Hematopoietic multipotent progenitor cell treated with erythropoietin and hydrocortisone succinate and interleukin-3 and kit ligand, for 8 days (in vitro differentiated cells): ENCODE measurements at places on chromosomes 13 and 19.
A peak's percentile ranks its signal among the peaks of the same experiment; 100 is the strongest.

DNA sequence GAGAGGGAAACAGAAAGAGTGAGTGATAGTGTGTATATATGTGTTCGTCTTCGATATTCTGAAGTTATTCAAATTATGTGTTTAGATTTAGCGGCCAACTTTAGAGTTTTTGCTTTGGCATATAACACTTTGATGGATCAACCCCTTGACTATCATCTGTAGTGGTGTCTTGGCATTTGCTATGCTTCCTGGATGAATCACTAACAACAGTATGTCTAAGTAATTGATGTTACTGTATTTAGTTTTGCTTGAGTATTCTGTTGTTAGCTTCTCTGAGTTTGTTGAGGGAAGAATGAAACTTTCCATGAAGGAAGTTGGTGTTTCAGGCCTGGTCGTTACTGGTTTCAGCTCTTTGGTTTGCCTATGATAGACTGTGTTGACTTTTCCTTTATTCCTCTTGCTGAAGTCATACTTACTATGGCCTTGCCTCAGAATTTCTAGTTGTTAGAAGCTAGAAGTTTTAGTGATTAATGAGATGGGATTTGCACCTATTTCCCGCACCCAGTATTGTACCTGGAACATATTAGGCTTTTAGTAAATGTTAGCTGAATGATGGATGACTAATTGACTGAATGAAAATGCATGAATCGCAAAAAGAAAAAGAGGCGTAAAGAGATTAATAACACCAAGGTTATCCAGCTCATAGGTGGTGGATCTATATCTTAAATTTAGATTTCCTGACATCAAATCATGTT lies 20.7 kb downstream of the NDFIP2 start:
- no peak for DNase-seq

- DNase-seq: peak; percentile 95
These were observed 17.9 kb downstream of the DEDD2 start for GRCh38 chr19:42199440-42200115.

DNA sequence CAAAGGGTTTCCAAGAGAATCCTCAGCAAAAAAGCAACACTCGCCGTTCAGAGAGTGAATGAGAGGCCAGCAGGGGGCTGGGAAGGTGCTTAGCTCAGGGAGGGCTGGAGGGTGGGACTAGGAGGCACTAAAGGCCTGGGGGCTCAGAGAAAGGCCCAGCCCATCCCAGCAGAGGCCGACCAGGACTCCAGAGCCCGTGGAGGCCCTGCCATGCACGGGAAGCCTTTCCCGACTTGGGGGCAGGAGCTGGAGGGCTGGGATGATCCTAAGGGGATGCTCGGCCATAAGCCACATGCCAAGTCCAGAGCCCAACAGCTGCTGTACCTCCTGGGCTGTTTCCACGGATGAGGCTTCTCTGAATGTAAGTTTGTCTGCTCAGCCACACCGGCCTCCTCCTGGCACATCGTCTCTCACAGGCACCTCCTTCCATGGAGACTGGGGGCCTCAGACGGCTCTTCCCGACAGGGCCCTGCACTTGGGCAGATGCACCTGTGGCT lies 19.5 kb downstream of the RASA3 start:
- no peak for DNase-seq

GRCh38 chr13:94216476-94216875 lies 263.0 kb downstream of the DCT start:
- DNase-seq: no peak

DNA sequence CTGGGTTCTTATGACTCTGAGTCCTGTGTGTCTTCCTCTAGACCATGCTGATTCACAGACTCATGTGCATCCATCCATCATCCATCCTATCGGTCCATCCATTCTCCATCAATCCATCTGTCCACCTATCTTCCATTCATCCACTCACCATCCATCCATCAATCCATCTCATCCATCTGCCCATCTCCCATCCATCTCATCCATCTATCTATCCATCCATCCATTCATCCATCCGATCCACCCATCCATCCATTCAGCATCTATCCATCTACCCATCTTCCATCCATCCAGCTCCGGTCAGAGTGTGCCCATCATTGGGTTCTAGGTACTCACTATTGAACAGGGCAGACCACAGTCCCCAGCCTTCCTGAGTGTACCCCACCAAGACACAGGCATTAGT lies 75.6 kb downstream of the SLC7A1 start:
- DNase-seq: no peak

DNA sequence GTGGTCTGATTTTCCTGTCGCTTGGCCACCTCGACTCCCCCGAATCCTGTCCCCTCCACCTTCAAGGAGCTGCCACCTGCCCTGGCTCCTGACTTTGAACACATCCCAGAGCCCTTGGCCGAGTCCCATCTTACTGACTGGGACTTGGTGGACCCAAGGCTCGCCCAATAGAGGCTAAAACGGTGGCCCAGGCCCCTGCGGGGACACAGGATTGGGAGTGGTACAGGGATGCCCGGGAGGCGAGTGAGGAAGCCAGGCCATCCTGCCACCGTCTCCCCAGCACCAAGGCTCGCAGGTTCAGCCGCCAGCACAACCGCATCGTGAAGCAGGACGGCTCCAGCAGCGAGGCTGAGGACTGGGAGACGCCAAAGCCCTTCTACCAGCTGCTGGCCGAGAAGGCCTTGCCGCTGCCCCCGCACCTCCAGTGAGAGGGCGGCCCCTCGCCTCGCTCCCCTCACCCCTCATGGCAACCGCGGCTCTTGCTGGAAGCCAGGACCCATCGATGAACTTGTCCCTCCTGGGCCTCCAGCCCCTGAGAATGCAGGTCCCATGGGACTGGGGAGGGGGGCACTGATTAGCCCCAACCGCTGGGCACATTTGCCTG lies 5.3 kb downstream of the SIX5 start:
- DNase-seq: no peak

- DNase-seq: peak; percentile 72
These were observed at the start of gene RHPN2 for GRCh38 chr19:33064792-33065550. Gene RHPN2, minus strand, starts transcription at chr19:33064888. Its CDS starts 36 bp downstream, at chr19:33064852.

DNA sequence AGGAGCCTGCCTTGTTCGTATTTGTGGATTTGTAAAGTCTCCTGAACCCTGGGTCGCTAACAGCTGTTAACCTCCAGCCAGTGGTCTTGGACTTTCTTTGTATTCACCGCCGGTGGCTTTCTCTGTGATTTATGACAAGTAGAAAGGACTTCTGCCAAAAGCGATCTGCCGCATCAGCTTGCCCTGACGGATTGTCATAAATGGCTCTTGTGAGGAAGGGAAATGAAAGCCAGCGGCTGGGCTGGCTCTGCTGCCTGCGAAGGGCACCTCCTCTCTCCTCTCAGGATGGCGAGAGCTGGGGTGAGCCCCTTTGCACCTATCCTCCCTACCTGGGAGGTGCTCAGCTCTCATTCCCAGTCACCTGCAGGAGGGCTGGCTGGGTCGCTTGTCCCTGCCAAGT lies 25.6 kb downstream of the DHRS12 start:
- no peak for DNase-seq

- no peak for DNase-seq
These were observed 22.9 kb upstream of the SHISA2 start for GRCh38 chr13:26074706-26075105.

GRCh38 chr19:29524201-29524911 lies 1.4 kb upstream of the VSTM2B start:
- no peak for DNase-seq

DNA sequence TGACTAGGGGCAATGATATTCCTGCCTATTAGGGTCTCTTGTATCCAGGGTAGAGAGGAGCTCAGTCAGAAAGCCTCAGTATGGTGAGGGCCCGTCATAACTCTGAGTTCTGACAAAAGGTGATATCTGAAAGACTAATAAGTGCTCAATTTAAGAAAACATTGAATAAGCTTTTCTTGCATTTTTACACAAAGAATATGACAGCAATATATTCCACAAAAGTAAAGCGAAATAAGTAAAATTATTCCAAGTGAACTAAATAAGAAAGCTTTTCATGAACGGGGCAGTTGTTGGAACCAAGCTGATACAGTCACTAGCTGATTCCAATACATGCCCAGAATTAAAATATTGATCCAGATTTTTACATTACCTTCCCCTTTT lies 40.5 kb downstream of the CEACAM1 start:
- no peak for DNase-seq

- DNase-seq: no peak
These were observed 47.0 kb downstream of the SACS start for GRCh38 chr13:23386533-23386932.

GRCh38 chr19:18610556-18611326 lies 1.9 kb upstream of the TMEM59L start:
- no peak for DNase-seq

GRCh38 chr19:676007-676338 lies 219 bp upstream of the FSTL3 start:
- no peak for DNase-seq

DNA sequence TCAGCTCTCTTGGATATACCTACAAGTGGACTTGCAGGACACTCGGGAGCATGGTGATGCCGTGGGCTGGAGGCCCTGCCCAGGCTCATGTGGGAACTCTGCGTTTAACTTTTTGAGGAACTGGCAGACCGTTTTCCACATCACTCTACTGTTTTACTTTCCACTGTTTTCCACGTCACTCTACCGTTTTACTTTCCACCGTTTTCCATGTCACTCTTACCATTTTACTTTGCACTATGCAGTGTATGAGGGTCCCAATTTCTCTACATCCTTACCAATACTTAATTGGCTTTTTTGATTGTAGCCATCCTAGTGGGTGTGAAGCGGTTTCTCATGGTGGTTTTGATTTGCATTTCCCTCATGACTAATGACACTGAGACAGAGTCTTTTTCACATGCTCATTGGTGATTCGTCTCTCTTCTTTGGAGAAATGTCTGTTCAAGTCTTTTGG lies 40.5 kb downstream of the GATAD2A start:
- DNase-seq: no peak

GRCh38 chr13:25466880-25467279 lies 95.1 kb downstream of the ATP8A2 start:
- no peak for DNase-seq

GRCh38 chr19:15197275-15197941 lies 3.4 kb downstream of the NOTCH3 start:
- DNase-seq: peak; percentile 9

DNA sequence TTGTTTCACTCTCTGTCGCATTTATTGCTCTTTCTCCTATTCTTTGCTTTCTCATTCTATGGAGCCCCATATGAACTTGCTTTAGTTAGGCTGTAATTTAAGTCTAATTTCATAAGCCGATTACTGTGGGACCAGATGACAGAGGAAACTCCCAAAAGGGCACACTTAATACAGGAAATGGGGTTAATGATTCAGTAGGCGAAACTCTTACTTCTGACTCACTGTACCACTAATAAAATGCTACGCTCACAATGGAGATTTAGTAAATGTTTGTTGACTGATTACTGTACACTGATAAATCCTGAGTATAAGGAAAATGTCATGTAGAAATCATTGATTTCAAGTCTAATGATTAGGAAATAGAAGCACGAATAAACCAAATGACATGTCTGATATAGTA lies 276.4 kb downstream of the KLF5 start:
- no peak for DNase-seq
